ENCODE measurements at places on chromosomes 2 and 18. TPM values are rescaled to one million over a fixed set of nuclear protein-coding genes. Genes with fewer than 3 reads are reported as not detected.

Gene METAP1D
- total RNA-seq: 15.1 TPM

Gene ATOH8
- total RNA-seq: 15.7 TPM

DNA sequence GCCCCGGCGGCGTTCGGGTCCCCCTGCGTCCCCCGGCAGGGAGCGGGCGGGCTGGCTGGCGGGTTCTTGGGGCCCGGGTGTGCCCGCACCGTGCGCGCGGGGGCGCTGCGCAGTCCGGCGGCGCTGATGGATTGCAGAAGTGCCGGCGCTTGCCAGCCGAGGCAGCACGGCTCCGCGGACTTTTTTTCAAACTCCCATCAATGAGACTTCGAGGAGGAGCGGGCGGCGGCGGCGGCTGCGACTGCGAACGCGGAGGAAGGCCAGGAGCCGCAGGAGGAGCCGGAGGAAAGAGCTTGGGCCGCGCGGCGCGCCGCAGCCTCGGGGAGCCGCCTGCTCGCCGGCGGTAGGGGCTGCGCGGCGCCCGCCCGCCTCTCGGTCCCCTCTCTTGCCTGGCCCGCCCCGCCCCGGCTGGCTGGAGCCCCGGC lies at the start of gene GLI2:
Gene GLI2, plus strand, starts transcription at position 123 of the 425 bp plus-strand sequence. CDS start 61,453 bp downstream, outside the sequence.
- peak; percentile 93 for DNase-seq

- DNase-seq: peak; percentile 22
Observed at GRCh38 chr18:61908661-61909060, 15.9 kb upstream of the RNF152 start.

- no peak for DNase-seq
Observed at GRCh38 chr2:200791905-200792304, 19.8 kb upstream of the BZW1 start.

DNA sequence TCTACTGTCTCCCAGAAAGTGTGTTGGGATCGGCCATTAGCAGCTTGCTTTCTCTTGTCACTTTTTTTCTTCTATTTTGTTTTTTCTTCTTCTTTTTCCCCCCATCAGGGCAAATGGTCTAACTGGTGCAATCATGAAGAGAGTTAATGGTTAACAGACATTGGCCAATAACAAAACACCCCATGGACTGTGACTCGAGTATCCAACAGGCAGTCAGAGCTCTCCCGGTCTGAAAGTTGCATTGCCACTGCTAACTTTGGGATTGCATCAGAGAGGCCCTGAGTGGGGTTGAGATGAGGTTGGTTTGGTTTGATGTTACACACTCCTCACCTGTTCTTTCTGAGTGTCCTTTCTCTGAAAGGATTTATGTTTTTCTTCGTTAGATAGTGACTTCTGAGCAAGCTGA lies 12.9 kb upstream of the SNORC start:
- no peak for DNase-seq

- no peak for DNase-seq
Observed at GRCh38 chr2:184847331-184847730, 249.0 kb downstream of the ZNF804A start.

Gene STARD6
- not detected for total RNA-seq

DNA sequence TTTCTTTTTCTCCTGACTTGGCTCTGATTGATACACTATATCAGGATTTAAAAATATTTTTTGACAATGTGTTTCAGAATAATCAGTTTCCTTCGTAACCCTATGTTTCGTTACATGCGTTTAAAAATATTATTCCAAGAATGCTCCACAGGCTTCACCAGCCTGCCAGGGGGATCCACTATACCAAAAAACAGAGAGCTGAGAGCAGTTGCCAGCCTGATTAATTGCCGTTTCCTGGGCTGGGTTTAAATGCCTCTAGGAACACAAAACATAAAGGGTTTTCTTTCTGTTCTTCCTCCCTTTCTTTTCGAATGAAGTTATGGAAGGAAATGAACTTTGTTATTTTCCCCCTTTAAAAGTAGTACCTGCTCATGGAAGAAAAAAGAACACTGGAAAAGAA lies 47.9 kb downstream of the LRRFIP1 start:
- DNase-seq: no peak

GRCh38 chr18:4293337-4293736 lies 161.8 kb downstream of the DLGAP1 start:
- DNase-seq: no peak

DNA sequence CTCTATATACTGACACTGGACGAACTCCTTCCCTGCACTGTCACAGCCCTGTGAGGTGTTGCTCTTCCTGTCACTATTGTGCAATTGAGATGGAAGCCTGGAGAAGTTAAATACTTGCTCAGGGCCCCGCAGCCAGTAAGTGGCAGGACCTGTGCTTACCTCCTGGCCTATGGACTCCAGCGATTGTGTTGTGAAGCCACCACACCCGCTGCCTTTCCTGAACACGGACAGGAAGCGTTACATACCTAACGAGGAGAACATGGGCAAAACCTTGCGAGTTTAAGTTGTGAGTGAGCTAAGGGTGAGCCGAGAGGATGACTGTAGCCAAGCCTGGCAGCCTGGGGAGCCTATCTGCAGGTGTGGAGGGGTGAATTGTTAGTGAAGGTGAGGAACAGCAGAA lies 26.1 kb downstream of the RAB31 start:
- no peak for DNase-seq

DNA sequence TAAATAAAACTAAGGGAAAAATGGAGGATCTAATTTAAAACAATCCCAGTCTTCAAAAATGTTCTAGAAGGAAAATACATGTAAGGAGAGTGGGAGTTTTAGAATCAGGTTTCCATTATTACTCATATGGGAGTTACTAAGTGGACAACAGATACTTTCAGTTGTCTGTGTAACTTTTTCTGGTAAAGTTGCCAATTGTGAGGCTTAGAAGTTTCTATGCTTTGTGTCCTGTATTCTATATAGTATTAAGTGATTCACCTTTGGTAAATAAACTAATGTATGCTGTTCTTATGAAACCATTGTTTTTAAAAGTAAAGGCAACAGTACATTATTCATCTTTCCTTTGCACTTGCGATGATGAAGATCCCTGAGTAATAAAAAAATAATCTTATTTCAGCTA lies 274.9 kb downstream of the NR4A2 start:
- DNase-seq: no peak

GRCh38 chr2:108562274-108562673 lies 28.0 kb downstream of the LIMS1 start:
- DNase-seq: no peak

- peak; percentile 81 for DNase-seq
Observed at GRCh38 chr18:12304351-12305210, 3.5 kb upstream of the TUBB6 start.

DNA sequence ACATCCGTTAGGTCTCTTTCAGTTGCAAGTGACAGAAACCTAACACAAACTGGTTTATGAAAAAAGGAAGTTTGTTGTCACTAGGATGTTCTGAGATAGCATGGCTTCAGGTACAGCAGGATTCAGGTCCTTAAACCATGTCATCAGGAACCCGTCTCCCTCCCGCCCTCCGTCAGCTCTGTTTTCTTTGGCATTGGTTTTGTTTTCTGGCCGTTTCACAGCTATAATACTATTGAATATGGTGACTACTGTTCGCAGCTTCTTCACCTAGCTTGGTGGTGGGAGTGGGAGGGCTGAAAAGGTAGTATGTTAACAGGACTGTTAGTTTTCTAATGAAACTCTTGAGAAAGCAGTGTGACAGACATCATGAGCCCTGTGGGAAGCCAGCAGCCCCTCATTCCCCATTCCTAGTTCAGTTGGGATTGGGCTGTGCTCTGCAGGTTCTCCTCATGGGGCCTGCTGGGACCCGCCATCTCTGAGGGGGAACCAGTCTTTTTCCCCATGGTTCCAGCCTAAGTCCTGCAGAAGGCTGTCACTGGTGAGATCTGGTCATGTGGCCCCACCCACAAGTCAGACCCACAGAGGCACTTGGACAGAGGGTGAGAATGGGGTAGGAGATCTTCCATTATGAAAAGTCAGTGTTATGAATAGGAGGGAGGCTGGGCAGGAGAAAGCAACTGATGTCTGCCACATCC lies 12.1 kb downstream of the PTMA start:
- no peak for DNase-seq

Gene ACOXL
- not detected for total RNA-seq

- no peak for DNase-seq
Observed at GRCh38 chr18:58186258-58186948, 142.4 kb downstream of the NEDD4L start.

- DNase-seq: no peak
Observed at GRCh38 chr2:226440127-226440918, 359.3 kb downstream of the IRS1 start.

GRCh38 chr2:58893656-58894351 lies 652.7 kb upstream of the FANCL start:
- no peak for DNase-seq

Gene COX7A2L
- total RNA-seq: 184 TPM

DNA sequence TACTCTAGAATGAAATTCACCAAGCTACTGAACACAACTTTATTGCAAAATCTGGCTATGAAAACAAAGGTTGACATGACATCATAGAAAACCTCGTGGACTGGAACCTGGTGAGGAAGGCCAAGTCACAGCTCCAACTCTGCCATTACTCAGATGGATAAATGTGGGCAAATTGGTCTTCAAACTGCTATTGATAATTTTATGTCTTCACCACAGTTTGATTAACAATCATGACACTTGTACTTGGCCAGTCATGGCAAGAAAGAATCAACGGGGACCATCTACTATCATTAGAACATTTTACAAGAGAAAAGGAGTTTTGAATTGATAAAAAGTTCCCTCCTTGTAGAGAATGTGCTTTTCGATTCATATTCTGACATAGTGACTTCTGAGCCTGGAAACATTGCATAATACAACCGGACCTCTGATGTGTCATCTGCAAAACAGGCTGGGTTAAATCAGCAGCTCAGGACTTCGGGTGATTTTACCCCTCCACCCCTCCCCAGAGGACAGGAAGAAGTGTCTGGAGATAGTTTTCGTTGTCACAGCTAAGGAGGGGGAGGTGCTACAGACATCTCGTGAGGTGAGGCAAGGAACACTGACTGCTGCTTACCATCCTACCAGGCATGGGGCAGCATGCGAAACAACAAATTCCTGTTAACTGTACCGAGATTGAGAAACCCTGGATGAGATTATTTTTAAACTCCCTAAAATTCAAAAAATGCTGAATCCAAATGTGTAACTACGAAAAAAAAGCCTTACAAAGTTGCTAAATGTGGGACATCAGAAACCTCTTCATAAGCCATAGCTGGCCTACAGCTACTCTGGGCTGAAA lies 8.4 kb downstream of the L3MBTL4 start:
- no peak for DNase-seq

Gene FMNL2
- 30.8 TPM for total RNA-seq

Data from tongue (tissue), 3 donors.